ENCODE measurements at places on chromosomes 6 and 20.

DNA sequence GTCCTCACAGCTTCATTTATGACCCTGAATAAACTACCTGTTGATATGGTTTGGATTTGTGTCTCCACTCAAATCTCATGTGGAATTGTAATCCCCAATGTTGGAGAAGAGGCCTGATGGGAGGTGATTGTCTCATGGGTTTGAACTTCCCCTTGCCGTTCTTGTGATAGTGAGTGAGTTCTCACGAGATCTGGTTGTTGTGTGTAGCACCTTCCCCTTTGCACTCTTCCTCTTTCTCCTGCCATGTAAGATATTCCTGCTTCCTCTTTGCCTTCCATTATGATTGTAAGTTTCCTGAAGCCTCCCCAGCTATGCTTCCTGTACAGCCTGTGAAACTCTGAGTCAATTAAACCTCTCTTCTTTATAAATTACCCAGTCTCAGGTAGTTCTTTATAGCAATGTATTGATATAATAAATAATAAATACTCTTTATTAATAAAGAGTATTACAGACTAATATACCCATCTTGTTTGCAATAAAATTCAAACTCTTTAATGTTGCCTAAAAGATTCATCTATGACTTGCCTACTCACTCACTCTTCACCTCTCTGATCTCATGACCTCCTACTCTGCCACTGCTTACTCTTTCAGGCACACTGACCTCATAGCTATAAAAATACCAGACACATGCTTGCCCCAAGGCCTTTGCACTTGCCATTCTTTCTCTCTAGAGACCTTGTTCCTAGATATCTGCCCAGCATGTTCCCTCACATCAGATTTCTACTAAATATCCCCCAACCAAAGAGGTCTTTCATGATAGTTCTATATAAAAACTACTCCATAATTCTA is 256.4 kb upstream of the MARCKS start:
- DNase-seq: no peak

DNA sequence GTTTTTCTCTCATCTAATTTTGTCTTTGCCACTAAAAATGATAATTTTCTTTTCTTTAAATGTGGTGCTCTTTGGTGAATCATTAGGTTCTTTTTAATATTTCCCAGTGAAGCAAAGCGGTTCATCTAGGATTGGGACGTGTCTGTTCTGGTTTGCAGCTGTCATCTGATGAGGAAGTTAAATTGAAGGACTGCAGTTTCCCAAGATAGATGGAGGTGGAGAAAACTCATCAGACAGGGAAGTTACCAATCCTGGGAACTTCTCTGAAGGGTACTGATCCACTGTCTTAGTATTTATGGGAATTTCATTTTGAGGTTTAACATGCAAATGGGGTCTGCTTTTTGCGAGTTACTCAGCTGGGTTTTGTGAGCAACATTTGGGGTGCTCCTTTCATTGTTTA is 2.4 kb upstream of the AARS2 start:
- DNase-seq: no peak

GRCh38 chr6:10587656-10588406 is 66.7 kb downstream of the GCNT2 start:
- DNase-seq: no peak

DNA sequence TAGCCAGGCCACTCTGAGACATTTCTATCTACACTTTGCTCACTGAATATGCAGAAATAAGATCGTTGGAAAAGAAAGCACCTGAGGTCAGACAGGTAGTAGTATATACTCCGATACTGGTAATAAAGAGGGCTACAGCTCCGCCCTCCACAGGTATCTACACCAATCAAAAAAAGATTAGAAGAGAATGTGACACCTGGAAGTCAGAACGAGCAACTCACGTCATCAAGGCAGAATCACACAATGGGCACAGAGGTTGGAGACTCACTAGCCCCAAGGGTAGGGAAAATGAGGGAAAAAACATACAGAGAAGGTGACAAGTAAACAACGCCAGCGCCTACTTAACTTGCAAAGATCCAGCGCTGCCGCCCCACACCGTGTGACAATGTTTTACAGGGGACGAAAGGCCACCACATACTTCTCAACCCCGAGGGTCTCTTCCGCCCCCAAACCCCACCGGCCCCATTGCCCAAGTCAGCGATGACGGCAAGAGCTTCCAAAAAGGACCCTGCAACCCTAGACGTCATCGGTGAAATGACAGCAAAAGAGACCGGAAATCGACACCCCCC is 653 bp downstream of the LMBRD1 start:
- no peak for DNase-seq

- no peak for DNase-seq
Measured at GRCh38 chr20:44581515-44581914, 864 bp upstream of the PKIG start.

All from stimulated activated CD4-positive, alpha-beta T cell treated with anti-CD3 and anti-CD28 coated beads, Interleukin-15, amount 100 ng/mL, for 1 hour (primary cell).